Astrocyte of the spinal cord (primary cell): ENCODE measurements at places on chromosomes 11 and 22.

GRCh38 chr11:30587269-30587812, 1.2 kb upstream of the MPPED2 start:
- DNase-seq: no peak

DNA sequence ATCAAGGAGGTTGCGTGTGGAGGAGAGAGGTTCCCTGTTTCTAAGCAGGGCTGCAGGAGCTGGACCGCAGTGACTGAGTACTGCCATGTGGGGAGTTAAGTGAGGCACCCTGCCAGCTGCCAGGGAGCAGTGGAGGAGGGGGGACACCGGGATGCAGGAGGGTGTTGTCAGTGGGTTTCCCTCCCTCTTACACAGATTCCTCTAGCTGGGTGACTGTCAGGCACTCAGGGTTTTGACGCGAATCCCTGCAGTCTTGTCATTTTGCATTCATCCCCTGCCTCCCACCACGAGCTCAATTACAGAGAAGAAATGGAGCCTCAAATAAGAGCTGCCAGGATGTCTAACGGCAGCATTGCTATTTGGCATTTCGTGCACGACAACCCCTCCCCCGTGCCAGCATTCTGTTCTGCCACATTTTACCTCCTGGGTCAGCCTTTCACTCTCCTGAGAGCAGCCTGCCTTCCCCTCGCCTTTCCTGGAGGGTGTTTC, 119.8 kb upstream of the SORL1-AS1 start:
- DNase-seq: no peak

DNA sequence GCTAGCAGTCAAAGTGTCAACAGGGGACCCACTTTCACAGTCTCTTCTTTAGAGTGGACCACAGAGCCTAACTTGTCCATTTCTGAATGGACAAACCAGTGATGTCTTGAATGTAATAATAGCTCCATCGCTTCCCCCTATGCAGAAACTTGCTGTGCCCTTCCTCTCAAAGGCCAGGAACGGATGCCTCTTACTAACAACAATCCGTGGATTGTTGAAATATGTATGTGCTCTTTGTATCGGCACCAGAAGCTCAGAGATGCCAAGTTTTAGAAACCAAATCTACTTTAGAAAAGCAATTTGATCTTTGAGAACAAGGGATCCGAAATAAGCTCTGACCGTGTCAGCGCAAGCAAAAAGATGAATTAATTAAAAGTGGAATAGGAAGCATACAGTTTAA, 259.5 kb upstream of the POU2AF2 start:
- DNase-seq: no peak

- no peak for DNase-seq
Observed at GRCh38 chr11:69775163-69775755, at the start of gene FGF4. Gene FGF4 (minus strand): TSS chr11:69775341. CDS start chr11:69775084, 257 bp downstream.

GRCh38 chr11:96204721-96205459, 138.1 kb downstream of the MAML2 start:
- DNase-seq: no peak
